ENCODE measurements at places on chromosomes 3 and 15.

DNA sequence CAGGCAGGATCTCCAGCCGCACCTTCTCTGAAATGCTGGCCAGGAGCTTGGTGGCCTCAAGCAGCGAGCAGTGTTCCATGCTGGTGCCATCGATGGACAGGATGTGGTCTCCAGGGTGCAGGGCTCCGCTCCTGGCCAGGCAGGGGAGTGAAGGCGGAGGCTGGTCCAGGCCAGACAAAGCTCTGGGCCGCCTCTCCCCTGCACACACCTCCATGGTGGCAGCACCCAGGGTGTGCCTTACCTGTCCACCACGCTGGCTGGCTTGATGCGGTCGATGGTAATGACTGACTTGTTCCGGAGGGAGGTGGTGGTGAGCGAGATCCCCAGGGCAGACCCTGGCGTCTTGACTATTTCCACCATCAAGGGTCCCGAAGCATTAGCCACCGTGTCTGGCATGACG lies 20.0 kb downstream of the GRIP2 start:
- DNase-seq, result no peak

- DNase-seq, result no peak
Observed at GRCh38 chr3:48553886-48554845, 2.4 kb downstream of the PFKFB4 start.

DNA sequence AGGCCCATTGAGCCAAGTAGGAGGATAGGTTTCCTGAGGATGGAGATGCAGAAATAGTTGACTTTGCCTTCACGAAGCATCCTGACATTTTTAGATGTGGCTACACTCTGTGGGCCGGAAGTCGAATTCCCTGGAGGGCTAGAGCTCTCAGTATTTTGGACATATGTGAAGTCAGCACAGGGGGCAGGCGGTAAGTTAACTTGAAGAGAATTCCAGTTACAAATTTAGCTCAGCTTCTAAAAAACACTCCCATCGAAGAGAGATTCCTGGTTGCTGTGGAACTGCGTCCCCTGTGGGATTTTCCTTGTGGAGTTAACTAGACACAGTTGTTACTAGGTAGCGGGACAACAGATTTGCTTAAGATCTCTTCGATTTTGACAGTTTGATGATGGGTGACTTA lies 161.9 kb upstream of the RGMA start:
- DNase-seq, result no peak

- DNase-seq, result peak; percentile 27
Observed at GRCh38 chr15:72796515-72797337, 13.2 kb upstream of the ADPGK start.

DNA sequence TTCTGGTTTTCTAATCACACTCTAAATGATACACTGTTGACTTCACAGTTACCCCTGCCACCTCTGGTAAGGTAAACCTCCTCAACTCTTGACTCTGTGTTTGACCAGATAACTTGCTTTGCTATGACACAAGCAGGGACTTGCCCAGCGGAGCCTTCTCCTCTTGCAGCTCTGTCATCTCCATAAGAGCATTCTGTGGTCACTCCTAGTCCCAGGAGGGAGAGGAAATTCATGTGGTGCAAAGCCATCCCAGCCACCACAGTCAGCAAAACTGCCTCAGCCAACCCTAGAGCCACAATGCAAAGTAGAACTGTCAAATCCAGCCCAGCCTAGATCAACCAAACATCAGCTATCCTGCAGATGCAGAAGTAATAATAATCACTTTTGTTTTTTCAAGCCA lies 144.7 kb upstream of the GADL1 start:
- DNase-seq, result no peak

- no peak for DNase-seq
Observed at GRCh38 chr3:52172262-52172757, 18.1 kb upstream of the POC1A start.

DNA sequence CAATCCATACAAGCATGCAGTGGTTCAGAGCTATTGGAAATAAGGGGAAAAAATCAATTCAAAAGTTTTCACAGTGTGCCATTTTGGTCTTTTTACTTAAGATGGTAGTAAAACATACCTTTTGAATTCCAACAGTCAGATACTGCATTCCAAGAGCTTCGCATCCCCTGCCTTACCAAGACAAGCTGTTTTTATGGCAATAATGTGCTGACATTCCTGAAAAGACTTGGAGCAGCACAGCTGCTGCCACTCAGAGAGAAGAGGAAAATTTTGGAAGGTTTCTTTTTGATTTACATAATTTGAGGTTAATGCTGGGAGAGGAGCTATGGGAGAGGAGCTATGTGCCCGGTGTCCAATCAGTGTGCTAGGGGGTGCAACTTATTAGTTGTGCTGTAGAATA lies 148.3 kb downstream of the FEZF2 start:
- no peak for DNase-seq

DNA sequence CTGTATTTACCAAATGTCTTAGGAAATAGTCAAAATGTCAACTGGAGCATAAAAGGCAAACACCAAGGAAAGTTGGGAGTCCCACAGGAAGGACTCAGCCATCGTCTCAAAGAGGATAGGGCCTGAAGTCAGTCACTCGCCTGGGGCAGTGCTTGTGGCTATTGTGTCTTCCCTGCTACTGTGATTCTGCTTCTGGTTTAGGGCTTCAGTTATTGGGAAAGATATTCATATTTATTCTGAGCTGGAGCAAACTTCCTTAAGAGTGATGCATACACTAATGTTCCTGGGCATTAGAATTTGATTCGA lies 118.1 kb downstream of the EDEM1 start:
- DNase-seq, result no peak

DNA sequence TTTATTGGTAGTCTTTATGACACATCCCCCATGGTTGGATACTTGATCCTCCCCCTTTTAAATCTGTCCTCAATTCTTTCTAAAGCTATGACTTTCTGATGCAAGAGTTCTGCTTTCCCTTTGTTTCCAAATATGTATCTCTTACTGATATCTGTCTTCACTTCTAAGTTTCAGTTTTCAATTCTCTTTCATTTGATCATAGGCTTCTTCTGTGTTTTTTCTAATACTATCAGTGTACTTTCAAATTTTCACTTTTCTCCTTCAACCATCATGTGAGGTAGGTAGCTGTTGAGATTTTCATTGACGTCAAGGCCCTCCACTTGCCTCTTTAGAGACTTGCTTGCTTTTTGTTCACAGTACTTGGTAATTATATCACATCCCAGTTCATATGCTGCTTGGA lies 436.5 kb downstream of the CNTN4 start:
- DNase-seq, result no peak

DNA sequence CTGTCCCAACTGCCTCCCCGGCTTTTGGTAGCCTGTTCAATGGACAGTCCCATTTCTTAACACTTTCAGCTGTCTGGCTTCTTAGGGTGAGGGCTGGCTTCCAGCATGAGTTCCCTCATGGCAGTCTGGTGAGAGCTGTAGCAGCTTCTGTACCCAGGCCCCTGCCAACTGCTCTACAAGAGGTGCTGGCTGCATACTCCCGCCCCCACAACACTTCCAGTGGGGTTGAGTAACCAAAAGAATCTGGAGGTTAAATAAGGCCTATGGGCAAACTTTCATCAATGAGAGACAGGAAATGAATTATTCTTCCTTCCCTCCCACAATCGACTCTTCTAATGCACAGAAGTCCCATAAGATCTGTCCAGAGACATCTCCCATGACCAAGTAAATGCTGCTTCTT lies 145.0 kb downstream of the NEK10 start:
- no peak for DNase-seq

GRCh38 chr3:186519021-186519658 lies 25.0 kb downstream of the CRYGS start:
- DNase-seq, result no peak

- DNase-seq, result no peak
Observed at GRCh38 chr3:17626395-17626794, 116.0 kb downstream of the TBC1D5 start.

- peak; percentile 60 for DNase-seq
Observed at GRCh38 chr15:22980189-22981050, at the start of gene CYFIP1. Gene CYFIP1, minus strand, starts transcription at chr15:22980368. Its CDS starts 33,083 bp downstream, at chr15:22947285.

DNA sequence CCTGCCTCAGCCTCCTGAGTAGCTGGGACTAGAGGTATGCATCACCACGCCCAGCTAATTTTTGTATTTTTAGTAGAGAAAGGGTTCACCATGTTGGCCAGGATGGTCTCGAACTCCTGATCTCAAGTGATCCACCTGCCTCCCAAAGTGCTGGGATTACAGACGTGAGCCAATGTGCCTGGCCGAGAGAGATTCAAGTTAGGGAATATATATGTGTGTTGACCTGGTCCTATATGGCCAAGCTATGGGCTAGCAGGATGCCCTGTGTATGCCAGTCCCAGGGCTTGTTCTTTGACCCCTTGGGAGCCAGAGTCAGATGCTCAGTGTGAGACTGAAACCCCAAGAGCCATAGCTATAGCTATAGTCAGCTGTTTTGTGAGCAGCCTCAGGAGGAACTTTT lies 1.9 kb downstream of the NDUFAF3 start:
- no peak for DNase-seq

DNA sequence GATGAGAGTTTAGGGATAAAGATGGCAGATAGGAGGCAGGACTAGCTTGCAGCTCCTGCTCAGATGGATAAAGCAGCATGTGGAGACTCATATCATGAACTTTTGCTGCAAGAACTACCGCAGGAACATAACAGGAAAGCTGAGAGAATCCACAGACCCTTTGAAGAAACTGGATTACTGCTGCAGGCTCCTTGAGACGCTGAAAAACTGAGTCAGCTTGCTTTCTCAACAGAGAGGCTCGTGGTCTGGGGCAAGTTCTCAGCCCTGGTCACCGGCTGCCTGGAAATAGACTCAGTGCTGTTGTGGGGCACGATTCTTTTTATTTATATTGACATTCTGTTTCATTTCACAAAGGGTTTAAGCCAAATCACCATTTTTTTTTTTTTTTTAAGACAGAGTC lies 28.8 kb upstream of the TRIM59 start:
- no peak for DNase-seq

DNA sequence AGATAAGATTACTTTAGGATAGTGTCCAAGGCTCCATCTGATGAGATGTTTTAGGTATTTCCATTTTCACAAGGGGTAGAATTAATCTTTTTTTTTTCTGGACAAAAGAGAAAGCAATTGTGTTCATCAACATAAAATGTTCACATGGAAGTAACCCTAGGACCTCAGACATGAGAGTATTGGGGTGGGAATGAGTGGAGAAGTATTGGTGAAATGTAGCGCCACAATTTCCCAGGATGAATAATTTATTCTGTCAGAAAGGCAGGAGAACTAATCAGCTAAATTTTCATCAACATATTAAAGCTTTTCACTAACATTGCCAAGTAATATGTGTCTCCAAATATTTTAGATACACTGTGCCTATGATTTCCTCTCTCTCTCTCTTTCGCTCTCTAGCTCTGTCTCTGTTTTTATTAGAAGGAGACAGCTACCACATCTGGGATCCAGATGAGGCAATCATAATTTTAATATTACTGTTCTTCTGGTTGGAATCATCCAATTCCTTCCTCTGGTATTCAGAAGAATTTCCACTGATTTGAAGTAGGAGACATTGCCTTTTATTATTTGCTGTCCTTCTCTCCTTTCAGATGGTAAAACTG lies 21.6 kb upstream of the ZNF280D start:
- no peak for DNase-seq

- DNase-seq, result no peak
Observed at GRCh38 chr3:132624790-132625189, 27.7 kb downstream of the ACKR4 start.

DNA sequence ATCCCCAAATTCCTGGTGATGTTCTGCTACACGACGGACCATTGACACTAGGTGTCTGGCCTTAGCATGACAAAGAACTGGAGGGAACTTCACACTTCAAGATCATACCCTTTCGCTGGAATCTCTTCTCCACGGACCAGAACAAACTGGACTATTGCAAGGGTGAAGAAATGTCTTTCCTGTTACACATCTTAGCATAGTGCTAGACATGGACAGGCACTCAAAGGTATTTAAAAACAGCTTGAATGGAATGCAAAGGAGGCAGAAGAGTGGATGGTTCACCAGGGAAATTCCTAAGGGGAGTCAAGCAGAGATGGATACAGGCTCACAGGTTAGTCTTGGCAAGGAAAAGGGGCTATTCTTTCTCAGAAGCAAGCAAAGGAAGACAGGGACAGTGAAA lies 33.5 kb upstream of the PDZRN3 start:
- DNase-seq, result no peak

DNA sequence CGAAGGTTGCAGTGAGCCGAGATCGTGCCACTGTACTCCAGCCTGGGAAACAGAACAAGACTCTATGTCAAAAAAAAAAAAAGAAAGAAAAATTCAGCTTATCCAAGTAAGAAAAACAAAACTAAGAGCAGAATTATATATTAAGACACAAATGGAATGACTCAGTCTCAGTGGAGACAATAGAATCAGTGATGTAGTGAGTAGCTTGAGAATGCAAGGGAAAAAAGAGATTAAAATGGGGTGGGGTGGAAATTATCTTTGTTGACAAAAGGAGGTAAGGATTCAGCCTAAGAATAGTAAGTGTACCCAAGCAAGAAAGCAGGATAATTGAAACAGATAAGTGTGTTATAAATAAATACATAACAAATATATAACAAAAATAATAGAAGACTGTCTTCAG lies 70.7 kb downstream of the BLM start:
- DNase-seq, result no peak

GRCh38 chr15:92883163-92883875 lies 16.8 kb upstream of the CHD2 start:
- peak; percentile 48 for DNase-seq

DNA sequence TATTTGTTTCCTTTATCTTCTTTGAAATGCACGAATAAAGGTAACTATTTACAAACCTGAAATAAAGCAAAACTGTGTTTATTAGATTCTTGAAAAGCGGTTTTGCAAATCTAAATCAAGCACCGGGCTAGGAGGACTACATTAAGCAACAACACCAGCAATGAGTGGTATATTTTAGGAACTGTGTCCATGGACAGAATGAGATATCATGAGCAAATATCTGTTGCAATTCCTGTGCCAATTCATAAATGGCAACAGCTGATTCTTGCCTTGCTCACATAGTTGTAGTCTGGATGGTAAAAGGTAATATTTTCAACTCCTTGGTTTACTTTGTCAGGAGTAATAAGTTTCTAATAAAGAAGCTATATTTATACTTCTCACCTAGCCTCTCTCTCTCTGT lies 403.3 kb downstream of the LPP start:
- DNase-seq, result peak; percentile 32

All from cerebellar cortex (tissue), 1 donor.